ENCODE measurements at places on chromosomes 2 and 18. TPM values are rescaled to one million over a fixed set of nuclear protein-coding genes. Genes with fewer than 3 reads are reported as not detected.

INHBB gene
- total RNA-seq, result 0.85 TPM

RALB gene
- 55.5 TPM for total RNA-seq

GATA6 gene
- total RNA-seq, result 35.0 TPM

ALPI gene
- total RNA-seq, result not detected

CCDC74B gene
- 2.3 TPM for total RNA-seq

DTNA gene
- 31.3 TPM for total RNA-seq

SH3RF3 gene
- 2.9 TPM for total RNA-seq

Data from regular cardiac myocyte (primary cell).